ENCODE measurements at places on chromosomes 3 and 15.
A peak's percentile ranks its signal among the peaks of the same experiment; 100 is the strongest.

DNA sequence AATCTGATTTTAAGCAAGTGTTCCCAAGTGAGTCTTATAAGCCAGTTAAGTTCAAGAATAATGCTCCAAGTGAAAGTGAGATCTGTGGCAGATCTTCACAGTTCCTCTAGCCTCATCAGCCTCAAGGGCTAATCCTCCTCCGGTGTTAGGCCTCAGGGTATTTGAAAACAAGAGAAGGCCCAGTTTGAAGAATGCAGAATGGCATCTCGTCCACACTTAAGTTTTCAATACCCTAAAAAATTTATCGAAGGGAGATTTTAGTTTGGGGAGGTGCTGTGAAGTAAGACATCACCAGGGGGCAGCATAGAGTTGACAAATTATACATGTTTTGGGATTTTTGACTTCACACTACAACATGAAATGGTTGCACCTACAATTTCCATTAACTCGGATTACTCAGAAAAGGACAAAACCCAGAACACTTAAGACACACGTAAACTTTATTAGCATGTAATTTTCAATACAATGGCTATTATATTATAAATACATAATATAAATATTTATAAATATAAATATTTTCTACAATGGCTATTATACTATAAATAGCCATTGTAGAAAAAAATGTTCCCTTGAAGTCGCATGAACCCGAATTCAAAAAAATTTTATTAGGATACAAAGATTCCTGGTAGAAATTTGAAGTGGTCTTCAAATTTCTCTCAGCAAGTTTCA is 2.3 kb upstream of the TMEM266 start:
- DNase-seq: no peak

DNA sequence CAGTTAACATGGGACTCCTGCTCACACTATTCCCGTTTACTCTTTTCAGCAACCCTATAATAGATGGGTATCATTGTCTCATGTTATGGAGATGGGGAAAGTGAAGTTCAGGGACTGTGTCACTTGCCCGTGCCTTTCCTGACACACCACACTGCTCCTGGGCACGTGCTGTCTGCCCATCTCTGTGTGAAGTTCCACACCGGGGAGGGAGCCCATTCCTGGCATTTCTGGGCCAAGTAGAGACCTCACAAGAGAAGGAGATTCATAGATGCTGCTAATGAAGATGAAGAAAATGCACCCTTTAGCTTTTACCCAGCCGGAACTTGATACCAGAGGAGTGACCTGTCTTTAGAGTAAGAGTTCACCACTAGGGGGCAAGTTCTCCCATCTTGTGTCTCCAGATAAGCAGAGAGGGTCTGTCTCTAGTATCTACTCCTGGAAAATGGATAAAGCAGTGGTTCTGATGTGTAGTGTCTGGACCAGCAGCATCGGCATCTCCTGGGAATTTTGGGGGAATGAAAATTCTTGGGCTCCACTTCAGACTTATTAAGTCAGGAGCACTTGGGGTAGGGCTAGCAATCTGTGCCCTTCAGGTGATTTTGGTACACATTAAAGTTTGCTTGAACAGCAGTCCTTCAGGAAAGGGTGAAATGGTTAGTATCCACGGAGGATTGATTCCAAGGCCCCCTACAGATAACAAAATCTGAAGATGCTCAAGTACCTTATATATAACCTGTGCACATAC is 2.0 kb upstream of the TOPBP1 start:
- no peak for DNase-seq

GRCh38 chr3:11553436-11554235 is 90.1 kb downstream of the VGLL4 start:
- DNase-seq: no peak

GRCh38 chr3:182889948-182890629 is 90.2 kb downstream of the DCUN1D1 start:
- DNase-seq: no peak

DNA sequence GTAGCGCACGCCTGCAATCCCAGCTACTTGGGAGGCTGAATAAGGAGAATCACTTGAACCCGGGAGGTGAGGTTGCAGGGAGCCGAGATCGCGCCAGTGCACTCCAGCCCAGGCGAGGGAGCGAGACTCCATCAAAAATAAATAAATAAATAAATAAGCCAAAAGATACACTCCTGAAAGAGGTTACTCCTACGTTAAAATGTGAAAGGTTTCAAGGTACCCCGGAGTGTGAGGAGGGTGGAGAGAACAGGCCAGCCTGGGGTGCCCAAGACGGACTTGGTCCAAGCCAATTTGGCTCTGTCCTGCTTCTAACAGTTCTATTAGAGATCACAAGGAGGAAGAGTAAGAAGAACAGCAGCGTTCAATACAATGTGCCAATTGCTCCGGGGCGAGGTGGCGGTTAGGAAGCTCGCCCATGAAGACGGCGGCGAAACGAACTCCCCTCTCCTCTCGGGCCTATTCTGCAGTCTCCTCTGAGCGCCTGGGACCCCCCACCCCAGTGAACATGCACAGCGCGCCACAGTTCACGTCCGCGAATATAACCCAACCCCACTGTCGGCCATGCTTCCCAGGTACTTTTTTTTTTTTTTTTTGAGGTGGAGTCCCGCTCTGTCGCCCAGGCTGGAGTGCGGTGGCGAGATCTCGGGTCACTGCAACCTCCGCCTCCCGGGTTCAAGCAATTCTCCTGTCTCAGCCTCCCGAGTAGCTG is 942 bp downstream of the ELP6 start:
- DNase-seq: peak; percentile 24

DNA sequence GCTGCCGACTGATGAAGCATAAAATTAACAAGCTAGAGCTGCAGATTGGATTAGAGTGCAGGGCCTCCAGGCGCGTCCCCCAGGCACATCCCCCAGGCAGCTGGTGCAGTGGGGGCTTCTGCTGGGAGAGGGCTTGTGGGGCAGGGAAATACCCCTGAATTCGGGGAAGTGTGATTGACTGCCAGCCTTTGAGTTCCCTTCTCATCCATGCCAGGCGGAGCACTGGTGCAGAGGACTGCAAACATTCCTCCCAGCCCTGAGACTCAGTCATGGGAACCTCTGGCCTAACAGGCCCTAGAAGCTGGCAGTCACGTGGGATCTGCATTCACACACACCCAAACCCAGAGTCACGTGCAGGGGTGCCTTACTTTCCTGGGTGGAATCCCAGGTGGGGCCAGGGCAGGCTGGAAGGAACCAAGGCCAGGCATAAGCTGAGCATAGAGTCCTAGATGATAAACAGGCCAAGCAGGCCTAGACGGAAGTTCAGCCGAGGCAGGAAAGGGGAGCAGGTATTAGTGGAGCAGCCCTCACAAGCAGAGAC is 46.2 kb upstream of the SEC22A start:
- no peak for DNase-seq

- DNase-seq: no peak
Measured at GRCh38 chr3:108472001-108472591, 38.3 kb downstream of the MYH15 start.

- DNase-seq: no peak
Measured at GRCh38 chr3:29686889-29687592, 406.2 kb downstream of the RBMS3 start.

DNA sequence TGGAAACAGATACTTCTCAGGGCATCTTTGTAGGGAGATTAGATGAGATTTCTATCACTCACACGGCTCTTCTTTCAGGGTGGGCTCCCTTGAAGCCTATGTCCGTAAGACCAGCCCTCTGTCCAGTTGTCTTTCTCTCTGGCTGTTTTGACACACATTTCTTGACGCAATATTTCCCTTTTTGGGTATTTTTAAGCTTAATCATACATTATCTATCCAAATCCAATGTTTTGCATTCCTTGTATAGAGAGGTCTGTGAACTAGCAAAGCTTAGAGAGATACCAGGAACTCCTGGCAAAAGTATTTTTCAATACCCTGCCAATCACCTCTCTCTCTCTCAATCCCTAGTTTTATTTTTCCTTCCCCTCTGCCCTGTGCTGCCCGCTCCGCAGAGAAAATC is 79.3 kb downstream of the EOMES start:
- no peak for DNase-seq

Measured in glutamatergic neuron (in vitro differentiated cells).